ENCODE measurements at places on chromosomes 3 and 15.

DNA sequence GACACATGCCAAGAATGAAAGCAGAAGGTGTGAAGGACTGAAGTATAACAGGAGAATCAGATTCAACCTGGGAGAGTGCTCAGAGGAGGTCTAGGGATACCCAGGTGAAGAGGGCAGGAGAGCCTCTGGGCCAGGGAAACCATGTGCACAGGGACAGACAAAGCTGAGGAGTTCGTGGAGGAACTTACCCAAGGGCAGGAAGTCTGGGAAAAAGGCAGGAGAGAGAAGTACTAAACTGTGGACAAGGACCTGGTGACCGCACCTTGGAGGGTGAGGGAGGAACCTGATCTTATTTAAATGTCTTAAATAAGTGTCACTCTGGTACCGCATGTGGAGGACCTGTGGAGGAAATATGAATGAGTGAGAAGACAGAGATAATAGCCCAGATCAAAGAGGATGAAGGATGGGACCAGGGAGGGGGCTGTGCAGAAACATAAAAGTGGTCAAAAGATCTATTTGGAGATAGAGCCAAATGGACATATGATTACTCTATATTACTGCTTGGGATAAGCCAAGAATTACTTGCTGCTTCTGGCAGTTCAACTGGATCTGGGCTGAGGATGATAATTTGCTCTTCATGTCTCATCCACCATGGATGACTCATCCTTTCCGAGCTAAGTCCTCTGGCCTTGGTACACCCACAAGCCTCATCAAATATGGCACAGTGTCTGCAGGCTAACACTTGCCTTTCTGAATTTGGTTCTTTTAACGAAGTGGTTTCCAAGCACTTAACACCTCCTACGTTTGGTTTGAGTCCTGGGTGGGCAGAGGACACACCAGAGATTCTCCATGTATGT lies 116.9 kb upstream of the NMNAT3 start:
- no peak for DNase-seq

DNA sequence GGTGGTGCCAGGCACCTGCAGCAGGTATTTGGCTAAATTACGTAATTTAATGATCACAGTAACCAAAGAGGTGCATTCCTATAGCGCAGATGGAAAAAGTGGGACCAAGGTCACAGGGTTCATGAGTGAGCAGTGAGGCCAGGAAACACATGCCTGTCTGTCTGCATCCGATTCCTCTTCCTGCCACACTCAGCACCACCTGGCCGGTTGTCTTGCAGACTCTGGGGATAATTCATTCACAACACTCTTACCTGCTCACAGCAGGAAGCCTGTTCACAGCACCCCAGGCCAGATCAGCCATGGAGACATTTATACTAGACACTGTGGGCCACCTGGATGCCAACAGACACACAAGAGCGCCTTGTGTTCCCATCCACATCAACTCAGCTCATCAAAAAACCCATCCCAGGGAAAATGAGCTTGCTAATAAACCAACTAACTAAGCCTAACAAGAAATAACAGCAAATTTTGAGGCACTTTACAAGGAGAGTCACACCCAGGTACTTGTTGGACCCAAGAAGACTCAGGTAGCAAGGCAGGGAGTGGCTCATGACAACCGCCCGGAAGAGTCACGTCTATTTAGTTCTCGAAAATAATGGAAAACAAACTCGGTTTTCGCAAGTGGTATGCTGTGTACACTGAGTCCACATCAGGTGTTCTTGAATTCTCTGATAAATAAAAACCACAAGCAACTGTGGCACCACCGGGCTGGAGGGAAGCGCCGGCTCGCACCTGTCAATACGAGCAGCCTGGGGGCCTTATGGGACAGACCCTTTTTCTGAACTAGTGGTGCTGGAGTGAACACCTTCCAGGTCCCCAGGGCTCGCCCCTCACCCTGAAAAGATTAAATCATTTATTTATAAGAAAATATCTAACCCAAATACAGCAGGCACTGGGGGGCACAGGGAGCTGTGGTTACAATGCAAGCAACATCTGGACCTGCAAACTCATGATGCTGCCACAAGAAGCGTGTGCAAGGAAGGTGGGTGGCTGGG lies 40.5 kb downstream of the FAM174B start:
- no peak for DNase-seq

DNA sequence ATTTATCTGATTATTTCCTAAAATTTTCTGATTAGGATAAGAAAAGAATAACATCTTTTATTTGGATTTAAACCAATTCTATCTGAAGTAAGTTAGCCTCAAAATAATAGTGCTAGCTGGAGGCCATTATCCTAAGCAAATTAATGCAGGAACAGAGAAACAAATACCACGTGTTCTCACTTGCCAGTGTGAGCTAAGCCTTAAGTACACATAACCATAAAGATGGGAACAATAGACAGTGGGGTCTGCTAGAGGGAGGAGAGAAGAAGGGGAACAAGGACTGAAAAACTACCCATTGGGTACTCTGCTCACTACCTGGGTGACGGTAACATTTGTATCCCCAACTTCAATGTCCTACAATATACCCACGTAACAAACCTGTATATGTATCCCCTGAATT lies 31.3 kb upstream of the LYSMD4 start:
- no peak for DNase-seq

- no peak for DNase-seq
These were observed 288.0 kb downstream of the EPHA3 start for GRCh38 chr3:89395456-89395855.

GRCh38 chr3:58672451-58672850 lies 5.9 kb upstream of the FAM3D start:
- no peak for DNase-seq

GRCh38 chr3:28791713-28792255 lies 443.2 kb upstream of the AZI2 start:
- no peak for DNase-seq
